Activated CD4-positive, alpha-beta T cell treated with anti-CD3 and anti-CD28 coated beads, Interleukin-2, Interleukin-6, amounts not matched to agents 100 ng/mL and 50 ng/mL, durations not matched to agents 16 hours and 8 hours (primary cell): ENCODE measurements at places on chromosomes 4 and X.

DNA sequence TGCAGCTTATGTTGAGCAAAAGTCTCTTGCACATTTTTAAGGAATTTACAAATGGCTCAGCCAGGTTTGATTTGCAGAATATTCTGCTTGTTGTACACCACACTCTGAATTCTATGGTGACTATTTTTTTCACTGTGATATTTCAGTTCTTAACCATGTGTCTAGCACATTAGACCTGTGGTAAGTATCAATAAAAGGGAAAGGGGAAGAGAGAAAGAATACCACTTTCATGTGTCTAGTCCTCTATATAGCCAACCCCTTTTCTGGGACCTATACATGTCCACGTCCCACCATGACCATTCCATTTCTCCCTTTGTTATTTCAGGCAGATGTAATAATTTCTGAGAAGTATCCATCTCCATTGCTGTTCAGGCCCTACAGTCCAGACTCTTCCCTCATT lies 121.3 kb upstream of the PNPLA4 start:
- no peak for DNase-seq

DNA sequence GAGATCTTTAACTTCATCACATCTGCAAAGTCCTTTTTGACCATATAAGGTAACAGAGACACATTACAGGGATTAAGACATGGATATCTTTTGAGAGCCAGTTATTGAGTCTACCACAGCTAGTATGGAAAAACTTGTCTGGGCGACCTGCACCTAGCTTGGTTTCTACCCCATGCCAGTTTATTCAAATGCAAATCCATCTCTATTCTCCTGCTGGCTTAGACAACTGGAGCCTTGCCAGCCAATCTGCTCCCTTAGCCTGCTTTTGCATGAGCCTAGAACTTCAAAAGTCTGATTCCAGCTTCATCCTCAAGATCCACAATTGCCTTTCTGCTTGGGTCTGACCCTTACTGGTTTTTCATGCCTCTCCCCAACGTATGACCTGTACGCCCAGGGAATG lies 212.0 kb upstream of the AFF2 start:
- no peak for DNase-seq

DNA sequence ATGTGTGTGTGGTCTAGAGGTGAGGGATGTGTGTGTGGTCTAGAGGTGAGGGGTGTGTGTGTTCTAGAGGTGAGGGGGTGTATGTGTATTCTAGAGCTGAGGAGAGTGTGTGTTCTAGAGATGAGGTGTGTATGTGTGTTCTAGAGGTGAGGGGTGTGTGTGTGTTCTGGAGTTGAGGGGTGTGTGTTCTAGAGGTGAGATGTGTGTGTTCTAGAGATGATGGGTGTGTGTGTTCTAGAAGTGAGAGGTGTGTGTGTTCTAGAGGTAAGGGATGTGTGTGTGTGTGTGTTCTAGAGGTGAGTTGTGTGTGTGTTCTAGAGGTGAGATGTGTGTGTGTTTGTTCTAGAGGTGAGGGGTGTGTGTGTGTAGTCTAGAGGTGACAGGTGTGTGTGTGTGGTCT lies 1.3 kb downstream of the BST1 start:
- DNase-seq = no peak

GRCh38 chr4:5511791-5512190 lies 196.6 kb downstream of the EVC2 start:
- DNase-seq = no peak

DNA sequence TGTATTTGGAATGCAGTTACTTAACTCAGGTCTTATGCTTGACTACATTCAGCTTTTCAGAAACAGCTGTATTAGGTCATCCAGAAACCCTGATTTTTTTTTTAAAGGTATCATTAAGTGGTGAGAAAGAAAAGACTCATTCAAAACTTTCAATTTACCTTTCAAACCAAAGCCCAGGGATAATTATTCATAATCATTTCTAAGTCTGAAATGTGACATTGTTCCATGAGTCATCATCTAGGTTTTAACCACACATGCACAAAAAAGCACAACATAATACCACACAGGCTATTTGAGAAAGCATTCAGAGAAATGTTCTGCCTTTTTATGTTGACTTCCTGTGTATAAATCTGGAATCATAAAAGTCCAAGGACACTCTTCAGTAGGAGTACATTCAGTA lies 288.2 kb downstream of the IL1RAPL2 start:
- peak; percentile 38 for DNase-seq

- DNase-seq = no peak
Observed at GRCh38 chr4:49217492-49217891, 231.4 kb downstream of the CWH43 start.

DNA sequence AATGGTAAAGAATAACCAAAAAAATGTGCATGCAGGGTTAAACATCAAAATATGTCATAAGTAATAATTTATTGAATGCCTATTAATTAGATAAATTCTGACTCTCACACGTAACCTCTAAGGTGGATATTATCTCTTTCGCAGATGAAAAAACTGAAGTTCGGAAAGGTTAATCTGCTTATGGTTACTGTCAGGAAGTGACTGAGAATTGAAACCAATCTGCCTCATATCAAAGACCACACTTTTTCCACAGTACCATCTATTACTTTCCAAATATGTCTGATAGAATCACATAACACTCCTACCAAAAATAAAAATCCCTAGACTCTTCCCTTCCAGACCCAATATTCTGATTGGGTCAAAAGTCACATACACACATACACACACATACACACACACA lies 6.2 kb downstream of the CHIC2 start:
- DNase-seq = peak; percentile 49

- no peak for DNase-seq
Observed at GRCh38 chr4:15018361-15018760, 16.1 kb downstream of the CPEB2 start.
